ENCODE measurements at places on chromosomes 12 and 14.

DNA sequence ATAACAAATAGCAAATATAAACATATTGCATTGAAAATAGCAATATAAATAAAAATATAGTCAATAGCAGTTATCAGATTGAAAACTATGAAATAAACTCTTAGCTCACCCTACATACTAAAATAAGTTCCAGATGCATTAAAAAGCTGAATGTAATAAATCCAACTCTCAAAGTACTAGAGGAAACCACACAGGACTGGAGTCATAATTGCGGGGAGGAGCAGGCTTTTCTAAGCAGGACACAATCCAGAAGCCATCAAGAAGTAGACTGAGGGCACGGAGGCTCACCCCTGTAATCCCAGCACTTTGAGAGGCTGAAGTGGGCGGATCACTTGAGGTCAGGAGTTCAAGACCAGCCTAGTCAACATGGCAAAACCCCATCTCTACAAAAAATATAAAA is 22.2 kb downstream of the GSC start:
- no peak for DNase-seq

GRCh38 chr14:75986439-75986765 is 839 bp downstream of the IFT43 start:
- DNase-seq, result no peak

DNA sequence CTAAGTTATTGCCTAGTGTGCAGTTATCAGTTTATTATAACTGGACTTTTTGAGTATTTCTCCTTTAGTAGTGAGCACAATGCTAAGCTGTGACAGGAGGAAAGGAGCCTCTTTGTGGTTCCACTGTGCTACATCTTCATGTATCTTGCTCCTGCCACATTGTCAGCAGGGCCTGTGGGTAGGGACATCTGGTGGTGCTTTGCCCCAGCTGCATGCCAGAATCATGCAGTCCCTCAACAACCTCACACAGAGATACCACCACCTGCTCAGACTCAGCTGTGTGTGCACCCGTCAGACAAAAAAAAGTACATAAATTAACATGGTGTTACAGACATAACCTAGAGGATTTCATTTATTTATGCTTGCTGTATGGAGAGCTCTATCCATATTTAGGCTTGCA is 51.1 kb downstream of the MIS18BP1 start:
- no peak for DNase-seq

DNA sequence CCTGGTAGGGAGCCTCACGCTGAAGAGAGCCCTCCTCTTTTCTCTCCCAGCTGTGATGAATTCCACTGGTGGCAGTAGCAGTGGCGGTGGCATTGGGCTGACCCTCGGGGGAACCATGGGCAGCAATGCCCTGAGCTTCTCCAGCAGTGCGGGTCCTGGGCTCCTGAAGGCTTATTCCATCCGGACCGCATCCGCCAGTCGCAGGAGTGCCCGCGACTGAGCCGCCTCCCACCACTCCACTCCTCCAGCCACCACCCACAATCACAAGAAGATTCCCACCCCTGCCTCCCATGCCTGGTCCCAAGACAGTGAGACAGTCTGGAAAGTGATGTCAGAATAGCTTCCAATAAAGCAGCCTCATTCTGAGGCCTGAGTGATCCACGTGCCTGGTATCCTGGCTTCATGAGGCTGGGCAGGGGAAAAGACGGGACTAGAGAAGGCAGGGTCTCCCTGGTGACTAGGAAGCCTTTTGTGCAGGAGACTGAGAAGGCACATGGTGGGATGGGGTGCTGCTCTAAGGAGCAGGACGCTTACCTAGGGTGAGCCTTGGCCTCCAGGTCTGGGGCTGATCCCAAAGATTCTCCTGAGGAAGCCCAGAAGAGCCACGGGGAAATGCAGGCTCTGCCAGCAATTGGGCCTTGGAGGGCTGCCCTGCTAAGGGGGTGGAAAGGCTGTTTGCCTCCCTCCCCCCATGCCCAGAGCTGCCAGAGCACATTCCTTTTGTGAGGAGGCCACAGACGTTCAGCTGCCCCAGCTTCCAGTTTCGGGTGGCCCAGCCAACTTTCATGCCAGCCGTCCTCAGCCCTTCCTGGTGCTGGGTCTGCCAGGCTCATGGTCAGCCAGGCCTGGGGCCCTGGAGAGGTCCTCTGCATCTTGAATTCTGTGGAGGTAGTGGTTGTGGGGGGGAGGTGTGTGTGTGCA is 15.8 kb downstream of the KRT7 start:
- DNase-seq, result no peak

DNA sequence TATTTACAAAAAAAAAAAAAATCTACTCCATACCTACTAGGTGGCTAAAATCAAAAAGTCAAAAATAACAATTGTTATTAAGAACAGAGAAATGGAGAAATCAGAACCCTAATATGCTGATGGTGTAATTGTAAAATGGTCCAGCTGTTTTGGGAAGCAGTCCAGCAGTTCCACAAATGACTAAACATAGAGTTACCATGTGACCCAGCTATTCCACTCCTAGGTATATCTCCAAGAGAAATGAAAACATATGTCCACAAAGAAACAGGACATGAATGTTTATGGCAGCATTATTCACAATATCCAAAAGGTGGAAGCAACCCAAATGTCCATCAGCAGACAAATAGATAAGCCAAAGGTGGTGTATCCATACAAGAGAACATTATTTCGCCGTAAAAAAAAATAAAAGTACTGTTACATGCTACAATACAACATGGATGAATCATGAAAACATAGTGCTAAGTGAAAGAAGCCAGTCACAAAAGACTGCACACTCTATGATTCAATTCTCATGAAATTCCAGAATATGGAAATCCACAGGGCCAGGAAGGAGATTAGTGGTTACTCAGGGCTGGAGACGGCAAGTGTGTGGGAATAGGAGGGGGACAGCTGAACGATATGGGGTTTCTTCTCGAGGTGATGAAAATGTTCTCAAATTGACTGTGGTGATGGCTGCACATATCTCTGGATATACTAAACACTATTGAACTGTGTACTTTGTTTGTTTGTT is 9.1 kb upstream of the DPF3 start:
- DNase-seq, result no peak

DNA sequence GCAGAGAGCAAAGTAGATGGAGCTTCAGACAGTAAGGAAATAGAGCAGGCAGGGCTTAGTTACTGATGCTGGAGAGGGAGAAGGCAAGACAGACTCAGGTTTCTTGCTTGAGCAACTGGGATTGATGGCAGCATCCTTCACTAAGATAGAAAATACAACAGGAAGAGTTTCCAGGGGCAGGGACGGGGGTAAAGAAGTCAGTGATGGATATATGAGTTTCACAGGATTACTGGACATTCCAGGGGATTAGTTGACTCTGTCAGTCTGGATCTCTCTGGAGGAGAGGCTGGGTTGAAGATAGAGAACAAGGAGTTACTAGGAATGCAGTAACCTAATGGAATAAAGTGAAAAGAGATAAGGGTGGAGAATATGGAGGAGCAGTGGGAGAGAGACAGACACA is 74.5 kb upstream of the ATF1 start:
- no peak for DNase-seq

- no peak for DNase-seq
Observed at GRCh38 chr12:94660436-94660835, 10.1 kb upstream of the TMCC3 start.

- DNase-seq, result no peak
Observed at GRCh38 chr12:26131936-26132335, 7.1 kb upstream of the BHLHE41 start.

- DNase-seq, result no peak
Observed at GRCh38 chr14:75393794-75394193, 34.0 kb upstream of the JDP2 start.

GRCh38 chr14:68518166-68518565 is 274.7 kb downstream of the ZFP36L1 start:
- DNase-seq, result no peak

GRCh38 chr12:11513288-11513687 is 117.9 kb upstream of the PRB2 start:
- no peak for DNase-seq

GRCh38 chr12:112969547-112970306 is 8.6 kb upstream of the OAS2 start:
- DNase-seq, result no peak

DNA sequence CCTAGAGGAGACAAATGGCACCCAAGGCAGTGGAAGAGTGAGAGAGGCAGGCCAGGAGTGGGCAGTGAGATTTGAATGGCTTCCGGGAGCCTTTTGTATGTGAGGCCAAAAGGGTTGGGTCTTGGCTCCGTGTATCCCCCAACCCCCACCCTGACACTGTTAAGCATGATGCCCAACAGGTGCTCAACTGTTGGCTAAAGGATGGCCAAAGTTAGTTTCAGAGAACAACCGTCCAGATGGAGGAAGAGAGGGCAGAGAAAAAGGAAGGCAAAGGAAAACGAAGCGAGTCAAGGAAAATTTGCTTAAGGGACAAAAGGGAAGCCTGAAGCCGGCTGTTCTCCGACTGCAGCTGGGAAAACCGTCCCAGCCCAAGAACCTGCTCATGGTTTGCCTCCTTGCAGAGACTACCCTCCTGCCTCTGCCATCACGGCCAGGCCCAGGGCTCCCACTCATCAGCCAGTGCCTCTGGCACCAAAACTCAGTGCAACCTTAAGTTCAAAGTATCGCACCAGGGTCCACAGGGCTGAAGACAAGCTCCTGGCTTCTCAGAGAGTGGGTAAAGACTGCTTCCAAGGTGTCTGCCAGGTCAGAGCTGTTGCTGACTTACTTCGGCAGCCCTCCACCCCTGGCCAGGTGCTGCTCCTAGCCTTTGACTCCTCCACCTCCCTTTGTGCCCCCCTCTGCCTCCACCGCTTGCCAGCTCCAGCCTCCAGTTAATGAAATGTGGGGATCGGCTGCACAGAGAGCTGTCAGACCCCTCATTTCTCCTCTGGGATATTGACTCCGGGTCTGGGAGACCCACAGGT is 4.2 kb upstream of the C1QL4 start:
- DNase-seq, result no peak

DNA sequence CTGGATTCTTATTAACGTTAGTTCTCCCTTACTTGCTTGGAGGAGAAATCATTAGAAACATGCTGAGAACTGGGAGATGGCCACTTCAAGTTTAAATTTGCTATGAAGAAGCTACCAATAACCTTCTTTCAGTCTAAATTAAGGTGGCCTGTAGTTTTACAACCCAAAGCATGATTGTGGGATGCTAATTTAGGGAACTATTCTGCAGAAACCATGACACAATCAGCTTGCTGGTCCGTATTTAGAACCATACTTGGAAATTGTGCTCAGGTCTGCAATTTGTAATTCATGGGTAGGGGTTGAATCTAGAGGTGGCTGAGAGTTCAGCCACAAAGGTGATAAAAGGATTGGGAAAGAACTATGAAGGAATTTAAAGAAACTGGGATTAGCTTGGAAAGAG is 405.7 kb downstream of the RAD51B start:
- no peak for DNase-seq

GRCh38 chr12:86666316-86666715 is 410.1 kb upstream of the MGAT4C start:
- DNase-seq, result no peak

DNA sequence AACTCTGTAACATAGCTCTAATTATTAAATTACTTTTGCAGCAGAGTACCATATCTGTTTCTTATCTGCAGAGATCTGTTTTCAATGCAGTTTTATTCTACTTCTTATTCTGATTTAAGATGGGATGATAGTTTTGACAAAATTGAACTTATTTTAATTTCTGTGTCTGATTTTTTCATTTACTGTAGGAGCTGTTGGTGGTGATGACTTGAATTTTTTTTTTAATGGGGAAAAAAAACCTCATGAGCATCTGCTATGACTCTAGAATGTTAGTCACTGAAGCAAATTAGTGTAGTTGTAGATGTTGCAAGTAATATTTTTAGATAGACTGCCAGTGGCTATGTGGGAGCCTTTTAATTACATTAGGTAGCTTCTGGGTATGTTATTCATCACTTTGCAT is 23.4 kb downstream of the DNM1L start:
- DNase-seq, result no peak

GRCh38 chr12:98935847-98936246 is 290.8 kb downstream of the APAF1 start:
- no peak for DNase-seq

GRCh38 chr12:113766879-113767878 is 198.9 kb downstream of the RBM19 start:
- no peak for DNase-seq

- no peak for DNase-seq
Observed at GRCh38 chr14:34012978-34013720, 62.3 kb upstream of the EGLN3 start.

- no peak for DNase-seq
Observed at GRCh38 chr14:87705439-87705896, 287.5 kb downstream of the GALC start.

- DNase-seq, result no peak
Observed at GRCh38 chr12:112130441-112130998, 5.2 kb downstream of the TRAFD1 start.

GRCh38 chr12:53777936-53778644 is 26.3 kb upstream of the CISTR start:
- DNase-seq, result no peak

GRCh38 chr14:96125536-96125935 is 79.1 kb upstream of the BDKRB2 start:
- no peak for DNase-seq

- DNase-seq, result no peak
Observed at GRCh38 chr12:125922330-125922729, 857.1 kb downstream of the AACS start.

GRCh38 chr12:21301-22189 is 45.0 kb upstream of the IQSEC3 start:
- DNase-seq, result no peak

GRCh38 chr14:62314221-62314620 is 552.0 kb downstream of the SNAPC1 start:
- no peak for DNase-seq

DNA sequence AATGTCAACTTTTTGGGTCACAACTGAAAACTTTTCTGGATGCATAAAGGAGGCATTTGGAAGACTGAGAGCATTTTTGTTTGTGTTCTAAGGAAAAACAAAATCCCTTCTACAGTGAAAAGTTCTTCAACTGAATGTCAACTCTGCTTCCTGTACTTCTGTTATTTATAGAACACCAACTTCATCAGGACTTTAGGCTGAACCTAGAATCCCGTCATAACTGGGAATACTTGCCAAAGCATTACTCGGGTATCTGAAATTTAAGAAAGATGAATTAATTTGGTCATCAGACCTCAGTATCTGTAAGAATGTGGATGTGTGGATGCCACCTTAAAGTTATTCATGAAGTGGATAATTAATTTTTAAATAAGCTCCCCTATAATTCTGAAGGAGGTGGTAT is 73.2 kb downstream of the FERMT2 start:
- DNase-seq, result no peak
